ENCODE measurements at places on chromosomes 12 and 14. TPM values are rescaled to one million over a fixed set of nuclear protein-coding genes. Genes with fewer than 3 reads are reported as not detected.

DPF3 gene
- total RNA-seq: 13.4 TPM

COL2A1 gene
- not detected for total RNA-seq

CYP27B1 gene
- 0.35 TPM for total RNA-seq

CCDC177 gene
- total RNA-seq: not detected

DNA sequence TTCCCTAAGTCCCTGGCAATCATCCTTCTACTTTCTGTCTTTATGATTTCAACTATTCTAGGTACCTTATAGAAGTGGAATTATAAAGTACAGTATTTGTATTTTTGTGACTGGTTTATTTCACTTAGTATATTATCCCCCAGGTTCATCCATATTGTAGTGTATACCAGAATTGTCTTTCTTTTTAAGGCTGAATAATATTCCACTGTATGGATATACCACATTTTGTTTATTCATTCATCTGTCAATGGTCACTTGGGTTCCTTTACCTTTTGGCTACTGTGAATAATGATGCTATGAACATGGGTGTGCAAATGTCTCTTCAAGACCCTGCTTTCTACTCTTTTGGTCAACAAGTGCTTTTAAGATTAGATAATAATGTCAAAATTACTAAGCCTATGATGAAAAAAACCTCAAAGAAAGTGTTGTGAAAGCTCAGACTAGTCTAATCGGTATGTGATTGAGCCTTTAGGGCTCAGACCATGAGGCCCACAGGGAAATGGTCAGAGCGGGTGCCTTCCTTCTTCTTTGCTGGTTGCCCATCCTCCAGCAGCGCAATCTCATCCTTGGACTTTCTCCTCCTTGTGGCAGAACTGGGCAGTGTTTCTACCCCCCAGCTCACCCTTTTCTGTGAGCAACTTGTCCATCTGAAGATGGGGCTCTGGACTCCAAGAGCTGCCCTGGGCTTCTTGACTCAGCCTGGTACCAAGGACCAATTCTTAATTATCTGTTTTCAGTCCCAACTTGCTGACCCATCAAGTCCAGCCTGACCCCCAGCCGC lies 105.4 kb downstream of the TTC8 start:
- no peak for DNase-seq

- DNase-seq: no peak
Measured at GRCh38 chr12:47744005-47744651, 14.6 kb downstream of the RAPGEF3 start.

DNA sequence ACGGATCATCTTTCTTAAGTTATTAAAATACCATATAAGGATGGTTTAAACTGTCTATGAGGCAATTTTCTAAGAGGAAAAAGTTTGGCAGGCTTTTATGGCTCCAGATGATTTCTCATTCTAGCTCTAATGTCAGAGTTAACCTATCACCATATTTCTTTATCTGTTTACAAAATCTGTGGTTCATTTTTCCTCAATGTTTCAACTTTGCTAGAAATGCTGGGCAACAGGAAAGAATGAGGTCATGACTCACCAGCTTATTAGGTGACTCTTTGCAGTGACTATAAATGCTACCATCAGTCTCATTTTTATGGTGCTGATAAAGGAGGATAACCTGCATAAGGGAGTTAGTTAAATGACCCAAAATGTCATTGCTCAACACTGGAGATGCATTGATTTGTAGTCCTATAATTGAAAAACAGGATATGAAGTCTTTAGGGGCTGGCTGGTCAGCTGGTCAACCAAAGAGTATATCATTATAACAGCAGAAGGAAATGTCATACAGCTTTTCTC lies 45.3 kb upstream of the RAP1B start:
- peak; percentile 22 for DNase-seq

DNA sequence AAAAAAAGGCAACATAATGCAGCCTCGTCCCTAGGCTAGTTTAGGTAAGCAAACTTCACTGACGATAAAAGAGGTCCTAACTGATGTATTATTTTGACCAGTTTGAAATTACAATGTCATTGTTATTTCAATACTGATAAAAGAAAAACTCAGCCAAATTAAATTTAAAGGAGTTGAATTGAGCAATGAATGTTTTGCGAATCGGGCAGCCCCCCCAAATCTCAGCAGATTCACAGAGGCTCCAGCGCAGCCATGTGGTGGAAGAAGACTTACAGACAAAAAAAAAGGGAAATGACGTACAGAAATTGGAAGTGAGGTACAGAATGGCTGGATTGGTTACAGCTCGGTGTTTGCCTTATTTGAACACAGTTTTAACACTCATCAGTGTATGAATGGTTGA lies 8.2 kb upstream of the LDHB start:
- DNase-seq: no peak

GRCh38 chr14:102262929-102263462 lies 42.0 kb downstream of the MOK start:
- DNase-seq: no peak

- no peak for DNase-seq
Measured at GRCh38 chr12:58069268-58069963, 128.0 kb downstream of the ATP23 start.

DNA sequence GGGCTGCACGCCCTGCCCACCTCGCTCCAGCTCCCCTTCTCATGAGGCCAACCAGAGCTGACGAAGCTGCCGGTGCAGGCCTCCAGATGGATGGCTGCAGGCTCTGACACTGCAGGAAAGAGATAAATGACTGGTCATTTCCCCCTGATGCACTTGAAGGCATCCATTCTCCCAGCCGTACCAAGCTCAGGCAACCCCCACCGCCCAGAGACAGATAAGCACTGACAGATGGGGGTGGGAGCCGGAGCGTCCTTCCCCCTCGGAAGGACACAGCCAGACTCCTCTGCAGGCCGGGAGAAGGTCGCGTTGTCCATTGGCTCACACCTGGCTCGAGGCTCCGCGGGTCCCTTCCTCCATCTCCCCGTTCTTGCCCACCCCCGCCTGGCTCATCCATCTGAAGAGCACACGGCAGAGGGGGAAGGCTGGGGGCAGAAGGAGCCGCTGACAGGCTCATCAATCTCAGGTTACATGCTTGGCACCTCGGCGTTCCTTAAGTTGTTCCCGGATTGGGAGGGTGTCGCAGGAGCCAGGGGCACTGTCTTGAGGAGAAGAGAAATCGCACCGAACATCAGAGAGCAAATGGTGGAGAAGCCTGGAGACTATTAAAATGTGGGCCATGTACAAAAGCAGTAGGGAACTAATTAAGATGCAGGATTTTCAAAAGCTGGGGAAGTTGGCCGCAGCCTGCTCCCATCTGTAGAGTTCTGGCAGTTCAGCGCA lies 151.6 kb downstream of the DPF3 start:
- DNase-seq: no peak

DNA sequence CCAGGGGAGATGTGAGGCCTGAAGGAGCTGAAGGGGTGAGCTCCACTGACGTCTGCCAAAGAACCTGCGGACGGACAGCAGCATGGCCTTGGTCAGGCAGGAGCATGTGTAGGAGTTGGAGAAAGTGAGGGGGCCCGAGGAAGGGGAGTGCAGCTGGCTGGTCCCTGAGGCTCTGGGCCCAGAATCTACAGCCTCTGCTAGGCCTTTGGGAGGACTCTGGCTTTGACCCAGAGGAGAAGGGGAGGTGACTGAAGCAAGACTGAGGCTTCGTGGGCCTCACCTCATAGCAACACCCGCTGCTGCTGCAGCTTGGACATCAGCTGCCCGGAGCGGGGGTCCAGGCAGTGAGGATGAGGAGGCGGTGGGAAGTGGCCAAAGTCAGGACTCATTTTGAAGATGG lies 216.6 kb upstream of the FKBP4 start:
- no peak for DNase-seq

- DNase-seq: no peak
Measured at GRCh38 chr14:58281969-58282368, 16.4 kb upstream of the ARID4A start.

All from pulmonary artery endothelial cell (primary cell).